NCI-H2029 treated with DMSO at 0.1 percent for 48 hours (cell line): ENCODE measurements at places on chromosomes 2 and 18.

DNA sequence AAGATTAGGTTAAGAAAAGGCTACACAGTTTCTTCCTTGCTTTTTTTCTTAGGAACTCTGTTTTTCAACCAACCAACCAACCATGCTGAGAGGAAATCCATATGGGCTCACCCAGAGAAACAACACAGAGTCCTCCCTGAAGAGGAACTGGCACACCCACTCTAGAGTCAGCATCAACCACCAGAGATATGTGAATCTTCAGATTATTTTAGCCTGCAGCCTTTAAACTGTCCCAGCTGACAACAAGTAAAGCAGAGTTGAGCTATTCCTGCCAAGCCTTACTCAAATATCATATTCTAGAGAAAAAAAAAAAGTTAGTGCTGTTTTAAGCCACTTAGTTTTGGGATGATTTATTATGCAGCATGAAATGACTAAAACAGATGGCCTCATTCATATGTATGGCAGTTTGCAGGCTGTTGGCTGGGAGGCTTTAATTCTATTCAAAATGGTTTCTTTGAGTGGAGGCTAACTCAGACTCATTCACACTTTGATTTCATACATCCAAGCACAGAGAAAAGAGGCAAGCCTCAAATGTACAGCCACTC, 1637.7 kb upstream of the LRRTM1 start:
- DNase-seq, result no peak

DNA sequence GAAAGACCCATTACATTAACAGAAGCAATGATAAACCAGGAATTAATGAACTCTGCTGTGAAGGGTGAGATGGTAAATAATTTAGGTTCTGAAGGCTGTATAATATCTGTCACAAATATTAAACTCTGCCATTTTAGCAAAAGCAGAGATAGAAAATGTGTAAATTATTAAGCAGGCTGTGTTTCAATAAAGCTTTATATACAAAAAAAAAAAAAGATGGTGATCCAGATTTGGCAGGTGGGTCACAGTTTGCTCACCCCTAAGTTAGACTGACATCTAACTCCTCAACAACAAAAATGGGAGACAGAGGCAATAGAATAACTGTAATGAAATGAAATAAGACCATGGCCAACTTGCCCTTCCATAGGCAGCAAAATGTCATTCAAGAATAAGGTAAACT, 157.3 kb upstream of the FANCL start:
- DNase-seq, result no peak

DNA sequence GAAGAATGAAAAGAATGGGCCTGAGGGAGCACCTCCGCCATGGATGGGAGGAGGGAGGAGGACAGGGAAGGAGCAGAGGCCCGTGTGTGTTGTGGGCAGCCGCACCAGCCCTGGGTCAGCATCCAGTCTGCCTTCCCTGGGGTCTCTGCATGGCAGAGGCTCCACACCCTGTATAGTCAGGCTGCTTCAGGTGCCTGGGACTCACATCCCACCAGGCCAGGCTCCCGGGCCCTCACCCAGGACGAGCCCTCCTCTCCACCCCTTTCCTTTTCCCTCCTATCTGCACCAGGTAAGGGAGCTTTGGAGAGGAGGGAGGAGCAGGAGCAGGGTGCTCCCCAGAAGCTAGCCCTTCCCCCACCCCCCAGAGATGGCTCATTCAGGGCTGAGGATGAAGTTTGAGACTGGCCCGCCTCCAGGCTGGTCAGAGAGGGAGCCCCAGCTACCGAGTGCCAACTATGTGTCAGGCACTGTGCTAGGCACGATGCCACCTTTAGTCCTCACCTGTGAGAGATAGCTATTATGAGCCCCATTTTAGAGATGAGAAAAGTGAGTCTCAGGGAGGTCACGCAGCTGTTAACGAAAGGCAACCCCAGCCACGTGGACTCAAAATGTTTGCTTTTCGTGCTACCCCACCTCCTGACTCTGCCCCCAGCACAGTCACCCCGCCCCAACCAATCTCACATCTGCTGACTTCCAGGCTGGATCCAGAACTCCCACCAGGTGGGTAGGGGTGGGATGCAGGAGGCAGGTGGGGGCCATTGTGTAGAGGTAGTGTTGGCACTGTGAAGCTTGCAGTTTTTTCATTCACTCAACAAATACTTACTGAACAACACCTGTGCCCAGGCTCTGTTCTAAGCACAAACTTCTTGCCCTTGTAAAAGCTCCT, 242.1 kb downstream of the DYSF start:
- no peak for DNase-seq

DNA sequence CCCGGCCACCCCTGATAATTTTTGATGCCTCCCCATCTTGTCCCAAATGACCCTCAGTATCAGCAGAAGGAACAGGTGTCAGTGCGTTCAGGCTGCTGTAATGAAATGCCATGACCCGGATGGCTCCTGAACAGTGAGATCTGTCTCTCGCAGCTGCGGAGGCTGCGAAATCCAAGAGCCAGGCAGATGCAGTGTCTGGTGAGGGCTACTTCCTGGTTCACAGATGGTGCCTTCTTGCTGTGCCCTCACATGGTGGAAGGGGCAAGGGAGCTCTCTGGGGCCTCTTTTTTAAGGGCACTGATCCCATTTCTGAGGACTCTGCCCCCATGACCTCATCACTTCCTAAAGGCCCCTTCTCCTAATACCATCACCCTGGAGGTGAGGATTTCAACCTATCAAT, 152.2 kb downstream of the TWIST2 start:
- no peak for DNase-seq

DNA sequence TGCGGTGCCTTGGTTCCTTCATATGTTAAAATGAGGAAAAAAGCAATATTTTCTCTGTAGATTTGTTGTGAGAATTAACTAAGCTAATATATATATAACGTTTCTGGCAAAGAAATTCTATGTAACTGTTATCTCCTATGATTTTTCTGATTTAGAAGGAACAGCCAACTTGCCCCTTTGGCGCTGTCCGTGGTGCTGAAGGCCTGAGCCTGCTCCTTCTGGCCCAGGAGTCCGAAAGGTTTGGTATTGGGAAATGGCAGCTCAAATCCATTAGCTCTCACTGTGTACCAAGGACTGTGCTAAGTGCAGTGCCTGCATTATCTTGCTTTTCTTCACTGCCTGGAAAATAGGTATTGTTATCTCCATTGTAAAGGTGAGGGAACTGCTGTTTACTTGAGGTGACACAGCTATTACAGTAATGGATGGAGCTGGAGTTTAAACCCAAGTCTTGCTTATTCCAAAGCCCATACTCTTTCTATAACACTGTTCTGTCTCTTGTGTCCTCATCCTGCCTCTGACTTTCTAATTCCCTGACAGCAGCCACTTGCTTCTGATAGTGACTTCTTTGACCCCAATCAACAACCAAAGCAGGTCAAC, 52.2 kb downstream of the C1QL2 start:
- DNase-seq, result no peak

- no peak for DNase-seq
Observed at GRCh38 chr18:68429841-68430240, 285.1 kb downstream of the TMX3 start.

- DNase-seq, result no peak
Observed at GRCh38 chr18:23357996-23358594, 95.0 kb upstream of the RIOK3 start.

DNA sequence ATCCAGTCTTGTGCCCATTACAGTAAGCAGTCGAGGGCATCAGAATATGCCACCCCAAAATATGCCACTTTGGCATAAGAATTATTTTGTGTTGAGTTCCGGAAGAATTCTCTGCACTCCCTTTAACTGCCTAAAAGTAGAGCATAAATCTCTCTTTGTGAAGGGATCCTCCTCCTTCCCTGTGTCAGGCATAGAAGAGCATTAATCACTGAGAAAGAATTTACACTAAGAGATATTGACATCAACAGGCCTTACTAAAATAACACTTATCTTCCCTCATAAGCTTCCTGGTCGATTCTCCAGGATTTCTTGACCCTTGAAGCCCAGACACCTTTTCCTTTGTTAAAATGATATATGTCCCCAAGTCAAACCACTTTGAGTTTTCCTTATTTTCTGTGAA, 27.6 kb upstream of the KYNU start:
- no peak for DNase-seq

DNA sequence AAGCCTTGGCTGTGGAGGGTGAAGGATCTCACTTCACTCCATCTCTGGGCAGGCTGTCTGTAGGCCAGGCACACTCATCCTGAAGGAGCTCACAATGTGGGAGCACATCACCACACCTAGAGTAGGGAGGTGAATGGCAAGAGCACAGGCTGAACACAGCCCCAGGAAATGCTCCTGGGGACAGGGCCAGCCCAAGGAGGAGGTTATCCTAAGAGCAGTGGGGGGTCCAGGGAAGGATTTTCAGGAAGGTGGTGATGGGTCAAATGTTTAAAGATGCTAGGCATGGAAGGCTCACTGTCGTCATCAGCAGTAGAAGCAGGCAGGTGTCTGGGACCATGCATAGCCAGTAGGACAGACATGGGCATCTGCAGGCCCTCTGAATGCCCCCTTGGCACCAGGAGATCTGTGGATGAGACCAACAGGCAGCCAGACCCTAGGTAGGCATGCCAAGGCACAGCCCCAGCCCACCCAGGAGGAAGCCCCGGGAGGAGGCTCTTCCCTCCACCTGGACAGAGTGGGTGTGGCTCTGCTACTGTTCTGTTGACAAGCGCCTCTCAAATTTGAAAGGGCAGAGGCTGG, 91.7 kb upstream of the RAB6C start:
- no peak for DNase-seq

DNA sequence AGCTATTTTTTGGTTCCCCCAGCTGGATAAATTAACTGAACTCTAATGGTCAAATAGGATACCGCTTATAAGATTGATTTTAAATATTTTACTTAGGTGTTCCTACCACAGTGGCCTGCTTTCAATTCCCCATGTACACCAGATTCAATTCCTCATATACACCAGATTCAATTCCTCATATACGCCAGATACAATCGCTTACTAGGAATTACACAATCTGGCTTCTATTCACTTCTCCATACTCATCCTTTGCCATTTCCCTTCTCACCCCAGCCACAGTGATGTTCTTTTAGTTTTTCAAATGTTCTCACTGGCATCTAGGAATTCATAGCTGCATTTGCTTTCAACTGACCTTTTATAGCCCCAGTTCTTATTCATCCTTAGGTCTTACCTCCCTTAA, 66.5 kb downstream of the SLC40A1 start:
- no peak for DNase-seq

GRCh38 chr2:41000906-41001305, 549.0 kb upstream of the SLC8A1 start:
- no peak for DNase-seq

- DNase-seq, result no peak
Observed at GRCh38 chr18:33694593-33694992, 116.6 kb downstream of the ASXL3 start.

DNA sequence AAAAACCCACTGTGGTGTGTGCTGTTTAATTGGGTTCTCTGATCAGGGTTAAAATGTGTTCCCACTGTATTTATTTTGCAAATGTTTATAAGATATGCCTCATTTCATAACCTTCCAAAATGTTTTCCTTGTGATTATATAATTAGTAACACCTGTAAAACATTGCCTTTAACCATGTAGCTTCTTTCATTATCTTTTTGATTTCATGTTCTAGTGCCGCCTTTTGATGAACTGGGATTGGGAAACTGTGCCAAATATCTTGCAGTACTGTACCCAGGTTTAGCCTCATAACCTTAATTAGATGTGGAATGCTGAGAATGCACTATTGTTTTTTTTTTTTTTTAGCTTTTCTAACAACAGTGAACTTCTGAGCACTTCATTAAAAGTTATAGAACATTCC, 96.9 kb downstream of the TANC1 start:
- DNase-seq, result no peak

DNA sequence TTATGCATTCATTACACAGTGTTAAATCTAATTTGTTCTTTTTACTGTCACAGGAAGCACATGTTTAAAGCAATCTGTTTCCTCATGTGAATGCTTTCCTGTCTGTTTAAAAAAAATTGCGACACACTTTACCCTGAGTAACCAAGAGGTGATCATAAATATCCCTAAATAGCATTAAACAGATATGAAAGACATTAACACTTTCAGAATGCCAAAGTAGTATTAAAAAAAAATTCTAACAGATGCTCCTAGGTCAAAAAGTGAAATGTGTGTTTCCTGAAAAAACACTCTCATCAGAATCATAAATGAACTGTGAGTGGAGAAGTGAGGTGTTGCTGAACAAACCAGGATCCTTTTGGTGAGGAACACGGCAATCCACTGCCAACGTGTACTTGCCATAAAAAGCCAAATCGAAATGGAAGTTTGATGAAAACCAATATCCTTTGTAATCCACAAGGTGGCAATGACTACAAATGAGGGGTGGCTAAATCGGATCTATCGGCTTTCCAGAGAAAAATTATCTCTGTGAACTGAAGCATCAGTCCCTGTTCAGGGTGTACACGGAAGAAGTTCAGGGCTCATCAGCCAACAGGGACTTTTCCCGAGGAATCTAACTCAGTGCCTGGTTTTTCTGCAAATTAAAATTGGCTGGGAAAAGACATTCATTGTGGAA, 248.9 kb downstream of the TCF4 start:
- DNase-seq, result no peak

GRCh38 chr18:3603421-3604234, 153.7 kb downstream of the TGIF1 start:
- no peak for DNase-seq

- no peak for DNase-seq
Observed at GRCh38 chr2:210660751-210661150, 104.4 kb downstream of the CPS1 start.

DNA sequence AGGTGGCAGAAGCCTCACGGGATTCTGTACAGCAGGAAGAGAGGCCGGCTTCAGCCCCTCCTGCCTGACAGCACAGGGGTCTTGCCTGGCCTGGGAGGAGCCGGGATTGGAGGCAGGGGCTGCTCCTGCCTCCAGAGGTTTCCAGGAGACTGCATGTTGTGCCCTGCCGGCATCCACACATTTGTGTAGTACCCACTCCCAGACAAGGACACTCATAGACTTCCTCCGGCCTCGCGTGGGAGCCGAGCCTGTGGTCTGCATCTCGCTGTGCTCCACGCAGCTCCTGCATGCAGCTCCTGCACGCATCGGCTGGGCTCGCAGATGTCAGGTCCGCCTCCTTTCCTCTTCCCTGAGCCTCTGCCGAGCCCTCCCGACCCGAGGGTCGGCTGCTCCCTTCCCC, 34.7 kb downstream of the TPO start:
- no peak for DNase-seq
